Hepatocyte (in vitro differentiated cells): ENCODE measurements at places on chromosomes 11 and 22. TPM values are rescaled to one million over a fixed set of nuclear protein-coding genes. Genes with fewer than 3 reads are reported as not detected.

THY1 gene
- total RNA-seq = 43.3 and 52.1 TPM in 2 replicates

TNNI2 gene
- total RNA-seq = 0.73 and 2.4 TPM in 2 replicates

MMP12 gene
- 0.57 and 0.96 TPM in 2 replicates for total RNA-seq

HMOX1 gene
- total RNA-seq = 34.8 and 43.8 TPM in 2 replicates

OSM gene
- 0.48 and 1.5 TPM in 2 replicates for total RNA-seq

GDPD4 gene
- total RNA-seq = 0.20 and 0.47 TPM in 2 replicates

PRR33 gene
- total RNA-seq = not detected in 2 replicates

GSTT2B gene
- total RNA-seq = 0.24 and 1.3 TPM in 2 replicates

KCTD21 gene
- total RNA-seq = 8.2 and 9.2 TPM in 2 replicates

MS4A15 gene
- 0.88 and 1.1 TPM in 2 replicates for total RNA-seq

STARD10 gene
- 290 and 390 TPM in 2 replicates for total RNA-seq
